ENCODE measurements at places on chromosomes 2 and 18. TPM values are rescaled to one million over a fixed set of nuclear protein-coding genes. Genes with fewer than 3 reads are reported as not detected.

The KCNG2 gene
- polyA plus RNA-seq = not detected

The TXNDC2 gene
- polyA plus RNA-seq = 0.06 TPM

The ECEL1 gene
- 0.10 TPM for polyA plus RNA-seq

- no peak for DNase-seq
Observed at GRCh38 chr2:176297067-176297466, 27.8 kb downstream of the MTX2 start.

DNA sequence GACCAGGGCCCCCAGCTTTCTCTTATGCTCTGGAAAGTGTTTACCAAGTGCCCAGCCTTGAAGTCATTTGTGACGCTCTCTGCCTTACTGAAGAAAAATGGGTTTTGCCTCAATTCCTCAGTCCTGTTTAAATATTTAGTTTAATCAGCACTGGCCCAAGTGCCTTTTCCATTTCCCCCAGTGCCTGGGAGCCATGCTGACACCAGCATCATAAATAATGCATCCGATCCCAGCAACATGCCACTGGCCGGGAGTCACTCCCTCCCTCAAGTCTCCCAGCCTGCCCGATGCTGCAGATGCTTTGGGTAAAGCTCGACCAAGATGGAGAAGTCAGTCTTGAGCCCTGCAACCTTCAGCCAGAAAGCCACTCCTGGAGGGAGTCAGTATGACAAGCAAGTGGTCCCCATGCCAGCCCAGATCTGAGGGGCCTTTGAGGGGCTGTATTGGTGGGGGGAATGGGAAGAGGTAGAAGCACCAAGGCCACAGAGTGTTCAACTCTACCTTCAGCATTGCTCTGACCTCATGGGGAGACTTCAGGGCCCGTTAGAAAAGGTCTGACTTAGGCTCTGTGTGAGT is 12.0 kb upstream of the MTA3 start:
- DNase-seq = no peak

- no peak for DNase-seq
Observed at GRCh38 chr2:230868947-230869913, 4.5 kb downstream of the ITM2C start.
